Activated CD4-positive, alpha-beta memory T cell treated with anti-CD3 and anti-CD28 coated beads, Interleukin-2, amount 10 ng/mL, durations not matched to agents 7 days and 5 days (primary cell): ENCODE measurements at places on chromosomes 3 and 15.
A peak's percentile ranks its signal among the peaks of the same experiment; 100 is the strongest.

GRCh38 chr3:162142511-162142910, 645.9 kb downstream of the OTOL1 start:
- no peak for DNase-seq

GRCh38 chr3:57983734-57984518, 24.3 kb upstream of the FLNB start:
- peak; percentile 71 for DNase-seq

GRCh38 chr3:113174801-113175485, 36.4 kb upstream of the BOC start:
- DNase-seq: no peak

GRCh38 chr3:111746772-111747171, 112.3 kb upstream of the PHLDB2 start:
- no peak for DNase-seq

DNA sequence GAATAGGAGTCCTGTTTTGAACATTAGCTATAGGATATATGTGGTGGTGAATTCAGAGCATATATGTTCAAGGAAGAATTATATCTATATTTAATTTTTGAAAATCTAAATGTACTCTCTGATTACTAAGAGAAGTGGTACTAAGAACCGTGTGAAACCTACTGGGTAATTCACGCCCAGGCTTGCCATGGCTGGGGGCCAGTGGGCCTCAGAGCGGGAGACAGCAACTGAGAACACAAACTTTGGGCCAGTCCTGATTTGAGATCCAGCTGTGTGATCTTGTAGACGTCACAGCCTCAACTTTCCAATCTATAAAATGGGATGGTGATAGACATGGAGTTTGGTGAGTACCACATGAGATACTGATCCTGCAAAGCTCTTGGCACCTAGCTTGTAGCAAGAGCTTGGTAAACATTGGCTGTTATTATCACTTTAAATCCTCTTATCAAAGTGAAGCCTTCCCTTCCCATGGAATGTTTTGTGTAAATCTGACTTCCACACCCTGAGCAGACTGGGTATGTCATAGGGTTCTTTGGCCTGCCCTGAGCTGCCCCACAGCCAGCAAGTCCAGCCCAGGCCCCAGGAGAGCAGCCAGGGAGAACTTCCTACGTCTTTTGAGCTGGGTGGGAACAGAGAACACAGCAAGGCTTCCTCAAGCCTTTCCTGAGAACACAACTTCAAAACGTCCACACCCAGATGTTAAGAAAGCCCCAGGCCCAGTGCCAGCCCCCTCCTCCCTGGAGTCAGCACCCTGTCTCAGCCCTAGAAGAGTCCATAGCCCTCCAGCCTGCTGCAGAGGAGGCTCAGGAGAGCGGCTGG, 8.2 kb upstream of the PAQR5 start:
- no peak for DNase-seq

GRCh38 chr3:192062186-192062585, 601.2 kb downstream of the PYDC2 start:
- no peak for DNase-seq

DNA sequence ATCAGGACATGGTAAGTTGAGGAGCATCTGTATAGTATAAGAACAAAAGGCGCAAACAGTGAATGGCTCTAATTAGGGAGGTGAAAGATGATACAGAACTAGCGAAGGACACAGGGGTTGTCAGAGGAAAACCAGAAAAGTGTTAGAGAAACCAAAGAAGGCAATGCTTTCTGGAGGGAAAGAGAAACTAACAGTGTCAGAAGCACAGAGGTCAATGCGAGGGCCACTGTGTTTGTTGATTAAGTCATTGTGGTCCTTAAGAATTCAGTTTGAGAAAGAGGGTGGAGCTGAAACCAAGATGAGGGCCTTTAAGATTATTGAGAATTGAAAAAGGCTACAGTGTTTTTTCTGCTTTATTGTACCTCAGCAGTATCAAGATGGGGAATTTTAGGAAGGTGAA, 28.8 kb downstream of the ATG7 start:
- DNase-seq: peak; percentile 26

- DNase-seq: no peak
Measured at GRCh38 chr3:183538486-183538885, 17.0 kb downstream of the KLHL6 start.

DNA sequence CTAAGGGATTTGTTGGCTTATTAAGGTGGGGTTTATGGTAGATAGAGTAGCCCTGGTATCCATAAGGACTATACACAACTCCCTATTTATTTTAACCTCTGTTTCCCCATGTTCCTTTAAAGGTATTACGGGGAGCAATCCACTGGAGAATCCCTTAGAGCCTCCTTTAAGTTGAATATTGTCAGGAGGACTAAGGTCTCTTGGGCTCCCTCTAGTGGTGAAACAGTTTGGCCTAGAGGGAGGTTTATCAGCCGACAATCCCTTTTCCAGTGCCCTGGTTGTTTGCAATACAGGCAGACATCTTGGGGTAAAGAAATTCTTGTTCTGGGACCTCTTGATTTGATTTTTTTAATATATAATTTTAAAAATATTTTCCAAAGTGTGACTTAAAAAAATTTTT, 12.9 kb downstream of the OPA1 start:
- peak; percentile 46 for DNase-seq

GRCh38 chr15:49406352-49407118, 16.5 kb upstream of the FGF7 start:
- DNase-seq: no peak

- DNase-seq: no peak
Measured at GRCh38 chr15:44028349-44028748, 166.7 kb downstream of the FRMD5 start.

- no peak for DNase-seq
Measured at GRCh38 chr3:59514865-59515482, 465.1 kb upstream of the CFAP20DC start.

- DNase-seq: no peak
Measured at GRCh38 chr15:43508991-43509659, 8.3 kb upstream of the MAP1A start.

- DNase-seq: no peak
Measured at GRCh38 chr3:135966271-135966961, 888 bp downstream of the PPP2R3A start.

DNA sequence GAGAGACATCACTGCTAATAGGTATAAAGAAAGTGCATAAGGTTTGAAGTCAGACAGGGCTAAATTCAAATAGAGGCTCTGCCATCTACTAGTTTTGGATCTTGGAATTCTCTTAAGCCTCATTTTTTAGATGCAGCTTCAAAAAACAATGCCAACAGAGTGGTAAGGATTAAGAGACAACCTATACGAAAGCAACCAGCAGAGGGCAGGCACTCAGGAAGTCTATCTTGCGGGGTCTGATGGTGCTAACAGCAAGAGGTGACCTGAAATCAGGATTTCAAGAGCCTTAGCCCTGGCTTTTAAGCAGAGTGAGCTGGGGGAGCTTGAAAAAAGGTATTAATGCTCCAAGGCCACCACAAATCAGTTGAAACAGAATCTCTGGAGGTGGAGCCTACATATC, 40.7 kb downstream of the LDHAL6B start:
- peak; percentile 73 for DNase-seq

- DNase-seq: no peak
Measured at GRCh38 chr3:61288446-61288845, 37.2 kb upstream of the FHIT start.

DNA sequence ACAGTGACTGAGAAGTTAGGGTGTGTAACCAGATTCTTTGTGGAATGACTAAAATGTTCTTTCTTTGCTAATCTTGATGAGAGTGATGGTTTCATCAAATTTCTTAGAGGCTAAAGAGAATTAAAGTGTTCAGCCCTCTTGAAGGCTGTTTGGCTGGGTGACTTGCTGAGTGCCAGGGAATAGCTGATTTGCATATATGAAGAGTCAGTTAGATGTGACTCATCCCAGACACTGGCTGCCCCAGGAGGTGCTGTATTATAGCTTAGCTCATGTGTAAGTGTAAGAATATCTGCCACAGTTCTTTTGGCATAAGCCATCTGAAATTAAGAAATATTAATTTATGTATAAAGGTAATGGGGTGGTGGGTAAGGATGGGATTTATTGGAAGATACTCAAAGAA, 535.1 kb downstream of the NLGN1 start:
- no peak for DNase-seq

GRCh38 chr3:196726788-196727675, 12.6 kb upstream of the PAK2 start:
- DNase-seq: peak; percentile 51

DNA sequence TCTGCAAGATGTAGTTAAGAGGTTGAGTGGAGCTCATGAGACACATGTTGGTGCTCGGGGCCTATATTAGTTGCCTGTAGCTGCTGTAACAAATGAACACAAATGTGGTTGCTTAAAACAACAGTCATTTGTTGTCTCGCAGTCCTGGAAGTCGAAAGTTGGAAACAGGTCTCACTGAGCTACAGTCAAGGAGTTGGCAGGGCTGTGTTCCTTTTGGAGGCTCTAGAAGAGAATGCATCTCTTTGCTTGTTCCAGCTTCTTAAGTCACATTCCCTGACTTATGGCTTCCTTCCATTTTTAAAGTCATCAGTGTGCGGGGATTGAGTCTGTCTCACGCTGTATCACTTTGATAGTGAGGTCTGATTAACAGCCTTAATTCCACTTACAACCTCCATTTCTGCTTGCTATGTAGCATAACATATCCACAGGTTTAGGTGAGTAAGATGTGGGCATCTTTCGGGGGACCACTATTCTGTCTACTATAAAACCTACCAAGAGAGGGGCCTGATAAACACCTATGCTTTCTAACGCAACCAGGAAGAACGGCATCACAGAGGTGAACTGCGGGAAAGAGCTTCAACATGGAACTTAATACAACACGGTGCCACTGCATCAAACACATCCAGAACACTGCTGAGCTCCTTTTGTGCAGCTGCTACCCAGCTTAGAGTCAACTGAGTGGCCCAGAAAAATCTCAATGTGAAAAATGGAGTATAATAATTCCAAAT, 119.4 kb downstream of the ATP10A start:
- no peak for DNase-seq

DNA sequence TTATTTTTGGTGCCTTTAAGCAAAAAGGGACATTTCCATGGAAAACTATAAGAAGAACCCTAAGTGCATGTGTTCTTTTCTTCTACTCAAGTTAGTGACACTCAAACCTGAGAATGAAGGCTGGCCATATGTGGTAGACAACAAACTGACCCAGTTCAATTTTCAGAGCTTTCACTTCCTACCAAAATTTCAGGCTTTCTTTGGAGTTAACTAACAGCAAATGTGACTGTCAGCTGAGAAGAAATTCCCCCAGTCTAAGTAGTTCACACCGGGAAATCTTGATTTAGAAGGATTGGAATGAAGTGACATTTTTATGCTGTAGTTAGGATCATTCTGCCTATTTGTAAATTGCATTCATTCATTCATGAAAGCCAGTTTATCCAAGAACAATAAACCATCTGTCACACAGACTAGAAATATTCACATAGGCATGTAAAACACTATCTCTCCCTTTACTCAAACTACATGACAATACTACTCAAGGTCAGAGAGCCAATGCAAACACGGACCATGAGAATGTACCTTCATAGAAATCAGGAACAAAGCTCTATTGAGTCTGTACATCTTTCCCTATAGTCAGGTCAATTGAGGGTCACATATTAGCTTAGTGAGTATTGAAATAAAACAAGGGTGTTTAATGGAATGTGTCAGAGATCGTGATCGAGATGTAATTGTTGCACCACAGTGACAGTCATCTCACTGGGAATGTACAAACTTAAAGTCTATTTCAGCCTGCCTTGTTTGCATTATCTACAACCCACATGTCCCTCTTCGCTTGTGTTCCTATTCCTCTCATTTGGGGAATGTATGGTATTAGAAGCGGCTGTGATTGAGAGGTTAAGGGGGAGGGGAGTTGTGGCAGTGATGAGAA, 113.8 kb upstream of the TGFBR2 start:
- DNase-seq: no peak

- no peak for DNase-seq
Measured at GRCh38 chr3:19960696-19961095, 13.8 kb downstream of the RAB5A start.

- DNase-seq: no peak
Measured at GRCh38 chr3:141078200-141078599, 27.1 kb downstream of the SPSB4 start.

DNA sequence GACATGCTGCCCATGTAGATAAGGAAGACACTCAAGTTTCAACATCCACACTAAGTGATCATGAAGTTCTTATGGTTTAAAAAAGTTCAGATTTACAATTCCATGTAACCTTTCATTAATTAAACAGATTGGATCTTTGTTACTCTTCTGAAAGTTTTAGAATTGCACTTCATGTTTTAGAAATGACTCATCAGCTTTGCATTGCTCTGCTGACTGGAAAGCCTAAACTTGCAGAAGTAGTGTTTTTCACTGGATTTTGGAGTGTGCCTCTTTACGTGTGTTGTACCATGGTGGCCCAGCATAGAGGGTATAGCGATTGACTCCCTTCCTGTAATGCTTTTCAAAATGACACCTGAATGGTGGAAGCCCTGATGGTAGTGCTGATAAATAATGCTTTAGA, 157.9 kb downstream of the BBX start:
- no peak for DNase-seq

DNA sequence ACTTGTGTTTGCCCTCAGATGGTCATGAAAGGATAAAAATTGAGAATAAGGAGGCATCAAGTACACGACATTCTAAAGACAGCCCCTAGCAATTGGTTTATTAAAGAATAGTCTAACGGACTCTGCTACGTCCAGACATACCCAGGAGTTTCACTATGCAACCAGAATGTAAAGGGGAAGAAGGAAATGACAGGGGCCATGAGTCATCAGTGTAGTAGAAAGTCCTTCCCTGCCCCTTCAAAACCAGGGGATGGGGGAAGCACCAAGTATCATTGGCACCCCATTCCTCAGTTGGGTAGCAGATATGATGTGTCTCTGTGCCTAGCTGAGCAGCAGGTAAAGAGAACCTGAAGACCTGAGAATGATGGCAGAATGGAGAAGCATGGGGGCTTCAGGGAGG, 367.4 kb downstream of the IL20RB start:
- no peak for DNase-seq

DNA sequence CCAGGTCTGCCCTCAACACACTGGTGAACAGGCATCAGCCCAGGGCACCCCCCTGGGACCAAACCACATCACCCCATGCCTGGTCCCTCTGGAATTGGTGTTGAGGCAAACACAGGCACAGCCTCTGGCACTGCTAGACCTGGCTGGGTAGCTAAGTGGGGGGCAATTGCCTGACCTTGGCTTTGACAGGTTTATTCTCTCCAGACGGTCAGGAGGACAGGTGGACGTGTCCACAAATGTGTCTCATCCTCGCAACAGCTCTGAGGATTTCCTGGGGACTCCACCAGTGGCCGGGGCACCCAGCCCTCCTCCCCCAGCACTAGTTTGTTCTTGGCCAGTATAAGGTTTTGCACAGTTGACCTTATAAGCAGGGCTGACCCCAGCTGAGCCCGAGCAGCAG, 31.3 kb downstream of the TKT start:
- DNase-seq: no peak
